ENCODE measurements at places on chromosomes 16 and 17.

DNA sequence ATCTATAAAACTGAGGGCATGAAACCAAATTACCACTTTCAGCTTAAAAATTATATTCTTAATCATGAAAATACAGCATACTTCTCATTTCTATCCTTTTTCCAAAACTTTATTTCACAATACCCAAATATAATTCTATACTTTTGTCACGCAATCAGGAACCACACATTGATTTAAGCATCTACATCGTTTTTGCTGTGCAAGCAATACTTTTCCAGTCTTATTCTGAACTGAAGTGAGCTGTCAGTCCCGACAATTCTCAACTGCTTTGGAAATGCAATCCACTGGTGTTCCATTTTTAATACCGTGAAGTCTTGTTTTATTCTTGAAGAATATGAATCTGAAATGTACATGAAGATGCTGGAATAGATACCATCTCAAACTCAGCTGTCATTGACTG, 60.1 kb upstream of the NOL11 start:
- no peak for DNase-seq

DNA sequence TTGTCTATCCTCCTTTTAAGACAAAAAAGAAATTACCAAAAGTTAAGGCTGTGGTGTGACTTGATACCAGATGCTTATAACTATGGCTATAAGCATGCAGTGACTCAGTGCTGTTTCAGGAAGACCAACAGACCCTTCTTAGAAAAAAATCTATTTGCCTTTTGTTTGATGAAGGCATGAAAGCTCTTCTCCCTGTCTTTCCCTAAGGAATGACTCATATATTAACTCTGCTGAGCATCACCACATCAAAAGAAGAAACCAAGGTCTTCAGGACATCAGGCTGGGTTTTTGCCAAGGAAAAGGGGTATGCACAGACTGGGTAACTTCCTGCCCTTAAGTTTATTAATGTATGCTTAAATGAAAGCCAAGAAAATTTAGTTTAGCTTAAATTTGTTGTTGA, 47.1 kb downstream of the VMP1 start:
- DNase-seq: no peak

- no peak for DNase-seq
Observed at GRCh38 chr16:49463529-49463928, 89.9 kb downstream of the C16orf78 start.

GRCh38 chr17:40909351-40909750, 24.3 kb upstream of the KRT20 start:
- peak; percentile 77 for DNase-seq

DNA sequence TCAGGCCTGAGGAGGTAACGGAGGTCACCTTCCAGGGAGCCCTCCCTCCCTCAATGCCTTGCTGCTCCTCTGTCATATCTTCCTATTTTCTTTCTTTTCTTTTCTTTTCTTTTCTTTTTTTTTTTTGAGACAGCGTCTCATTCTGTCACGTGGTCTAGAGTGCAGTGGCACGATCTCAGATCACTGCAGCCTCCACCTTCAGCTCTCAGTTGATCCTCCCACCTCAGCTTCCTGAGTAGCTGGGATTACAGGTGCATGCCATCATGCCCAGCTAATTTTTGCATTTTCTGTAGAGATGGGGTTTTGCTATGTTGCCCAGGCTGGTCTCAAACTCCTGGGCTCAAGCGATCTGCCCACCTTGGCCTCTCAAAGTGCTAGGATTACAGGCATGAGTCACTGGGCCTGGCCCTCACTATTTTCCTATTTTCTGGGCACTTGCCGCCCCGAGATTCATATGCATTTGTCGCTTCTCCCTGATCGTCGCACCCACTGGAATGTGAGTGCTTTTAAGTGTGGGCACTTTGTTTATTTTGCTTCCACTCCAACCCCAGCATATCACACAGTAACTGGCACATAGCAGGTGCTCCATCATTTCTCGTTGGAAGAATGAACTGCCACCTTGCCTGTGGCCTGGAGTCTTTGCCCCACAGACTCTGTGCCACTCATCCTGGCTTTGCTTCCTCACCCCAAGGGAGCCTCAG, 31.7 kb downstream of the CPNE2 start:
- no peak for DNase-seq

- no peak for DNase-seq
Observed at GRCh38 chr17:29677221-29677791, 54.6 kb upstream of the CORO6 start.
